ENCODE measurements at places on chromosomes 1 and 21. TPM values are rescaled to one million over a fixed set of nuclear protein-coding genes. Genes with fewer than 3 reads are reported as not detected.

The BTF3L4 gene
- 34.0 TPM for total RNA-seq

The RGS16 gene
- 0.30 TPM for total RNA-seq

The INSRR gene
- not detected for total RNA-seq

The LENEP gene
- total RNA-seq, result not detected

The LCE3D gene
- 2.4 TPM for total RNA-seq

The SHISA4 gene
- total RNA-seq, result 12.1 TPM

The ROR1 gene
- 10.7 TPM for total RNA-seq

The GBP1 gene
- total RNA-seq, result 0.07 TPM

The PLPPR4 gene
- total RNA-seq, result not detected

The NBPF26 gene
- total RNA-seq, result 6.0 TPM

The ALX3 gene
- total RNA-seq, result not detected

The ATP6V0B gene
- total RNA-seq, result 154 TPM

The ERG gene
- not detected for total RNA-seq

The XPR1 gene
- 17.7 TPM for total RNA-seq
